Stimulated activated CD8-positive, alpha-beta memory T cell treated with anti-CD3 and anti-CD28 coated beads, Interleukin-12 subunit alpha, Interleukin-12 subunit beta, amount 100 ng/mL, for 4 hours (primary cell): ENCODE measurements at places on chromosomes 1 and 21.

- no peak for DNase-seq
These were observed 15.7 kb downstream of the IFI6 start for GRCh38 chr1:27656157-27656893.

GRCh38 chr1:205495237-205495823 lies 9.1 kb upstream of the CDK18 start:
- DNase-seq = no peak

DNA sequence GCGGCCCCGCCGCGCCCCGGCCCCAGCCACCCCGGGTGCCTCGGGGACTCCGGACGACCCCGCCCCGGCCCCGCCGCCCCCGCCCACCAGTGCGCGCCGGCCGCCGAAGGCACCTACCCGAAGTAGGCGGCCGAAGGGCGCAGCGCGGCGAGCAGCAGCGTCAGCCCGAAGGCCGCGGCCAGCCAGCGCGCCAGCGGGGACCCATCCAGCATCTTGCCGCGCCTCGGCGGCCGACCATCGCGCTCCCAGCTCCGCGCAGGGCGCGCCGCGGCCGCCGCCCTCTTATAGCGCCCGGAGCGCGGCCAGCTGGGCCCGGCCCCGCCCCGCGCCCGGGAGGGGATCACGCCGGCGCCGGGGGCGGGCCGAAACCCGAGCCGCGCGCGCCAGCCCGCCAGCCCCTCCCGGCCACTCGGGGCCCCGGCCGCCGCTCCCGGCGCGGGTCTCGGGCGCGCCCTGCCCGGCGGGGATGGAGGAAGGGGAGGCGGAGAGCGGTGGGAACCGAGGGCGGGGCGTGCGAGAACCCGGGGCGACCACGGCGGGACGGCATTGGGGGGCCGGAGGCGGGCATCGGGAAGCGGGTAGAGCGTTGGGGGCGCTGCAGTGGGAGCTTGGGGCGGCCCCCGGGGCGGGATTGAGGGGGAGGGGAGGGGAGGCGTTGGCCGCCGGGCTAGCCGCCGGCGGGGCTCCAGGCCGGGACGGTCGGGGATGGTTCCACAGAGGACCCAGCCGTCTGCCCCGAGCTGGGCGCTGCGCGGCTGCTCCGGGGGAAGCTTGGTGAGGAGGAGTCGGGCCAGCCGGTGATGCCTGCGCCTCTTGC lies at the start of gene WNT9A:
Gene WNT9A (minus strand): TSS at position 257 of the 817 bp plus-strand sequence. CDS start 45 bp downstream, at position 212.
- DNase-seq = no peak

DNA sequence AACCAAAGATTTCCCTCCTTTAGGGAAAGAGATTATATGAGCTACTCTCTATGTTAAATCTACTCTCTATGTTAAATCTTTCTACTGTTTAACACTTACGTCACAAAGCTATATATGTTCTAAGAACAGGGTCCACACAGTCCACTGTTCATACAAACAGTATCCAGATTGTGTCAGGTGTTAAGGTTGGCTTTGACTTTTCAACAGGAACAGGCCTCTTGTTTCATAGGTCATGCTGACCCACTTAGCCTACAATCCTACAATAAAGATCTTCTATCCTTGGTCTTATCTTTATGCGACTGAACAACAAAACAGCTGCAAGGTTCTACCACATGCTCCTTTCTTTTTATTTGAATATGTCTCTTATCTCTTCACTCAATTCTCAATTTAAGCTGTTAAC lies 134.9 kb downstream of the LTN1 start:
- no peak for DNase-seq

- no peak for DNase-seq
These were observed 27.5 kb downstream of the TRIM45 start for GRCh38 chr1:117093870-117094621.

DNA sequence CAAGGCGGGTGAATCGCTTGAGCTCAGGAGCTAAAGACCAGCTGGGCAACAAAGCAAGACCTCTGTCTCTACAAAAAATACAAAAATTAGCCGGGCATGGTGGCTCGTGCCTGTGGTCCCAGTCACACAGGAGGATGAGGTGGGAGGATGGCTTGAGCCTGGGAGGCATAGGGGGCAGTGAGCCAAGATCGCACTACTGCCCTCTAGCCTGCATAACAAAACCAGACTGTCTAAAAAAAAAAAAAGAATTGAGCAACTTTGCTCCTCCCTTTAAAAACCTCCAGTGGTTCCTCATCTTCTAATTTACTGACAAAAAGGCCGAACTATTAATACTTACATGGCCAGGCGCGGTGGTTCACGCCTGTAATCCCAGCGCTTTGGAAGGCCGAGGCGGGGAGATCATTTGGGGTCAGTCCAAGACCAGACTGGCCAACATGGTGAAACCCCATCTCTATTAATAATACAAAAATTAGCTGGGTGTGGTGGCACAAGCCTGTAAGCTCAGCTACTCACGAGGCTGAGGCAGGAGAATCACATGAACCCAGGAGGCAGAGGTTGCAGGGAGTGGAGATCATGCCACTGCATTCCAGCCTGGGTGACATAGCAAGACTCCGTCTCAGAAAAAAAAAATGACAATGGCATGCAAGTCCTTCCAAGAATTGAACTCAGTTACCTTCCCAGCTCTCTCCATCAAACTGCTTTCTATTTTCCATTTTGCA lies 4.4 kb downstream of the ACBD3 start:
- DNase-seq = no peak
